Activated T-helper 17 cell treated with anti-CD3 and anti-CD28 coated beads, Interleukin-2, amount 50 U/mL, for 72 hours (primary cell): ENCODE measurements at places on chromosomes 3 and 15.

DNA sequence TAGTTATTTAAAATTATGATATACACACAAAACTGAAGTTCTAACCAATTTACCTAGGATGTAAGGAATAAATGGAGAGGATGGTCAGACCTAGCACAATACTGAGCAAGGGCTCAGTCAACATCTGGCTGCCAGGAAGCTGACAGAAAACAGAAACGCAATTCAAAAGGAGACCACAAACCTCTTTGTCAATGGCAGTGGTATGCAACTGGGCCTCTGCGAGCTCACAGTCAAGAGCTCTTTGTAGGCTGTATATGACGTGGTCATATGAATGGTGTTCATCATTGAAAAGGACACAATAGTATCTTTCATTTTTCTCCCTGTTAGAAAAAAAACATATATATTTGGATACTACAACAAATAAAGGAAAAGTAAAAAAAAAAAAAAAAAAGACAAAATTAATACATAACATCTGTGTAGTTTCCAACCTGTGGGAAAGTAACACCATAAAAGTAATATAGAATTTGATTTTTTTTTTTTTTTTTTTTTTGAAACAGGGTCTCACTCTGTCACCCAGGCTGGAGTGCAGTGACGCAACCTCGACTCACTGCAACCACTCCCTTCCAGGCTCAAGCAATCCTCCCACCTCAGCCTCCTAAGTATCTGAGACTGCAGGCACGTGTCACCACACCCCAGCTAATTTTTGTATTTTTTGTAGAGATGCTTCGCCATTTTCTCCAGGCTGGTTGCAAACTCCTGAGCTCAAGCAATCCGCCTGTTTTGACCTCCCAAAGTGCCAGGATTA is 37.9 kb downstream of the UBR1 start:
- no peaks in the 10 kb centered on the region for H3K27me3 ChIP-seq
- peaks cover 94% of the 10 kb centered on the region for H3K36me3 ChIP-seq
- no peaks in the 10 kb centered on the region for H3K4me1 ChIP-seq
- H3K4me3 ChIP-seq: no peak overlapping the region

DNA sequence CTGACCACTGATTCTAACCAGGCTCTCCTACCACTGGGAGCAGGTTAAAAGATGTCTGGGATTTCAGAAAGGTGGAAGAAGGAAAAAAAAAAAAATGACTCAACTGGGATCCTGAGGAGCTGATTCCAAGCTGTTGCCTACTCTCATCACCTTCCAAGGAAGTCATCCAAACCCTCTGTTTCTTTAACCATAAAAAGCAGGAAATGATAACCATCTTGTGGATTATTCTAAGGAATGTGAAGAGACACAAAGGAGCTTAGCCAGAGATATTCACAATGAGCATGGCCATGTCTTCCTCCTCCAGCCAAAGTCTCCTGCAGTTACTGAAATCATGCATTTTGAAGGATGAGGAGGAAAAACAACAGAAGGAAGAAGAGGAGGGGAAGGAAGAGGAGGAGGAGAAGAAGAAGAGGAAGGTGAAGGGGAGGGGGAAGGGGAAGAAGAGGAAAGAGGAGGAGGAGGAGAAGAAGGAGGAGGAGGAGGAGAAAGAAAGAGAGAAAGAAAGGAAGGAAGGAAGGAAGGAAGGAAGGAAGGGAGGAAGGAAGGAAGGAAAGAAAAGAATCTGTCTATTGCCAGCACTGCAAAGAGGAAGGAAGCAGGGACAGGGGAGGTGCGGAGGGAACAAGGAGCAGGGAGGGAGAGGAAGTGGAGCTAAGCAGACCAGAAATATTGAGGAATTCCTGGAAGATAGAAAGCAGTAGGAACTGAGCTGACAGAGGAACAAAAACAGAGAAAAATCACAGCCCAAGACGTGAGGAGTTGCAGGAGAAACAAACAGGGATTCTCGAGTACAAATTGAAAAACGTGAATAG is 229.2 kb downstream of the UACA start:
- no peak for ATAC-seq
- H3K27me3 ChIP-seq: no peaks in the 10 kb centered on the region
- H3K4me1 ChIP-seq: peaks cover 54% of the 10 kb centered on the region
- H3K4me3 ChIP-seq: peak overlapping the region; percentile 77
- H3K27ac ChIP-seq: peak overlapping the region; percentile 40

- no peak overlapping the region for H3K27ac ChIP-seq
- no peaks in the 10 kb centered on the region for H3K36me3 ChIP-seq
Observed at GRCh38 chr15:69662645-69663000, 210.0 kb downstream of the RPLP1 start.

GRCh38 chr3:45272828-45273470 is 46.9 kb upstream of the TMEM158 start:
- no peaks in the 10 kb centered on the region for H3K4me1 ChIP-seq
- no peak overlapping the region for H3K27ac ChIP-seq
- H3K36me3 ChIP-seq: no peaks in the 10 kb centered on the region
- no peak for ATAC-seq
- H3K4me3 ChIP-seq: no peak overlapping the region
- peaks cover 21% of the 10 kb centered on the region for H3K27me3 ChIP-seq

DNA sequence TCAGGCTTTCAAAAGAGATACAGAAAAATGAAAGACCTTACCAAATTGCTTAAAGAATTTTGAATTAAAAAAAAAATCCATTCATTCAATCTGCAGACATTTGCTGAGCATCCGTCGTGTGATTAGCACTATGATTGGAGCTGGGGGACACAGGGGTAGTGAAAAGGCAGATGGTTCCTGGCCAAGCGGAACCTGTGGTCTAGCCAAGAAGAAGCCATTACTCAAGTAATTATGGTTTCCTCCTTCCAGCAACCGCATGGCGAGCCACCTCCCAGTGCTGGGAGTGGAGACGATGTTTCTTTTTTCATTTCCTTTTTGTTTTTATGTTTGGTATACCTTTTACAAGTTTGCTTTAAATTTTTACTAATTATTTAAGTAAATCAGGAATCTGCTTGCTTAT is 140.2 kb downstream of the CACNA2D3 start:
- no peak overlapping the region for H3K27ac ChIP-seq
- no peaks in the 10 kb centered on the region for H3K36me3 ChIP-seq
- H3K4me1 ChIP-seq: no peaks in the 10 kb centered on the region
- ATAC-seq: no peak

DNA sequence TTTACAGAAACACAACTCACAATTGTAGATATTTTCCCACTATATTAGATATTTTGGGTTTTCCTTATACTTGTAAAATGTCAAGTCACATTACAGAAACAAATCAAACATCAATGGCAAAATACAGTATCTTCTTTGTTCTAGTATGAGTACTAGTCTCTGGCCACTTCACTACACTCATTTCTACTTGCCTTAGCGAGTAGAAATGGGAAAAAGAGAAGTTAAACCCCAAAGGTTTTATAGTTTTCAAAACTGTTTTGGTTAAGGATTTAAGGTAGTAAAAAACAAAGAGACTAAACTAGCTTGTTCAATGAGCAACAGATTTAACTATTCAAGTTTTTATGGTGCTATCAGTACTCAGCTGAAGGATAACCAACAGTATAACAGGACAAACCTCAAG is 81.7 kb downstream of the BTD start:
- H3K4me3 ChIP-seq: no peak overlapping the region
- H3K4me1 ChIP-seq: no peaks in the 10 kb centered on the region
- no peak for ATAC-seq
- H3K36me3 ChIP-seq: peaks cover 64% of the 10 kb centered on the region

DNA sequence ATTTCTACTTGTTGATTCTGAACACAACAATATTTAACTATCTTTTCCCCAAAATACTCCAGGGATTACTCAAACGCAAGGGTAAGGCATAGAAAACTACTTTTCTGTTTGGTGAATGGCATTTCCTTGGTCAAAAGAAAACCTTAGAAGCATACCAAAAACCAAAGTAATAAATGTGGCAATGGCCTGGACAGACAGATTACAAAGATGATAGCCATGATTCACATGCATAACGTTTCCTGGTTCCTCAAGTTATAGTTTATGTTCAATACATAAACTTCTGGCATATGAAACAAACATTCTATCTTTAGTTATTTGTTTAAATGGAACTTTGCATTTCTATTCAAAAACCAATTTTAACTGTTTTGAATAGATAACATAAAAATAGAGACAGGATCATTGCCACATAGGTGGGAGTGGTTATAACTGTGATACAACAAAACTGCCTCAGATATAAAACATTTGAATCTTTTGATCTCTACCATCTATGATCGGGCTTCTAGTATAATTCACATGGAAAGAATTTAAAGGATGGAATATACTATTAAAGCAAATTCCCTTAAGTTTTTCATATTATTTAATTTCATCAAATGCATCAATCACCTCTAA is 32.1 kb downstream of the FOXP1 start:
- H3K27ac ChIP-seq: no peak overlapping the region
- no peaks in the 10 kb centered on the region for H3K27me3 ChIP-seq
- ATAC-seq: no peak
- H3K4me1 ChIP-seq: no peaks in the 10 kb centered on the region
- no peak overlapping the region for H3K4me3 ChIP-seq
- H3K36me3 ChIP-seq: no peaks in the 10 kb centered on the region

DNA sequence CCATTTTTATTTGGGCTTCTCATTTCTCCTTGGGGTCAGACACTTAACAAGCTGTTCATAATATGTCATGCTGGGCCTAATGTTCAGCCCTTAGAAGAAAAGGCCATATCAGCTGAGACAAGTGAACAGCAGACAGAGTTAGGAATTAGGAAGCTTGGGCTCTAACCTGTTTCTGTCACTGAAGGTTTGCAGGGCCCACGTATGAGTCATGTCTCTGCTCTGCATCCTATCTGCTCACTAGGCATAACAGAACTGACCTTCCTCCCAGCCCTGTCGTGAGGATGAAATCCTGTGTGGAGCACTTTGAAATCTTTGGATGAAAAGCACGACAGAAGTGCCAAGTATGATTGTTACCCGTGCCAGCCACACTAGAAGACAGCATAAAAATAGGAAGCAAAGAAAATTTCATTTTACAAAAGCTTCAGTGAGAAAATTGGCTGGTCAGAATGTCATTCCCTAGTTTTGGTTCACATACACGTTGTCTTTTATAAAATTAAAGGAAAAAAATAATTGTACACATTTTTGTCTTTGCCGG is 26.5 kb upstream of the CD47 start:
- H3K36me3 ChIP-seq: no peaks in the 10 kb centered on the region
- H3K4me3 ChIP-seq: peak overlapping the region; percentile 59
- peak overlapping the region; percentile 84 for H3K27ac ChIP-seq
- H3K27me3 ChIP-seq: no peaks in the 10 kb centered on the region

DNA sequence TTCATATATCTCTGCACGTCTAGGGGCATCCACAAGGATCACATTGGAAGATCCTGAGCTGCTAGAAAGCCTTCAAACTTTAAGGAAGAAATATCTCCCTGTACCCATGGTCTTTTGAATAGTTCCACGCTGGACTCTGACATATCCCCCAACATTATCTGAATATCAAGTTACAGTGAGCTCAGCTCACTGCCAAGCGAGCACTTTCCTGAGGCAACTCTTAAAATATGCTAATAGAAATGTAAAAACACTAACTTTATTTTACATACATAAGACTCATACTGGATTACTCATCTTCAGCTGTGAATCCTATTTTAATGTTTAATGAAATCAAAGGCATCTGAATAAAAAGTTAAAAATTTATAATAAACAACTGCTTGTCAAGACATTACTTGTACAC is 420.2 kb upstream of the CCDC54 start:
- no peaks in the 10 kb centered on the region for H3K36me3 ChIP-seq
- H3K27me3 ChIP-seq: no peaks in the 10 kb centered on the region
- H3K4me1 ChIP-seq: no peaks in the 10 kb centered on the region
- H3K27ac ChIP-seq: no peak overlapping the region
- H3K4me3 ChIP-seq: no peak overlapping the region

DNA sequence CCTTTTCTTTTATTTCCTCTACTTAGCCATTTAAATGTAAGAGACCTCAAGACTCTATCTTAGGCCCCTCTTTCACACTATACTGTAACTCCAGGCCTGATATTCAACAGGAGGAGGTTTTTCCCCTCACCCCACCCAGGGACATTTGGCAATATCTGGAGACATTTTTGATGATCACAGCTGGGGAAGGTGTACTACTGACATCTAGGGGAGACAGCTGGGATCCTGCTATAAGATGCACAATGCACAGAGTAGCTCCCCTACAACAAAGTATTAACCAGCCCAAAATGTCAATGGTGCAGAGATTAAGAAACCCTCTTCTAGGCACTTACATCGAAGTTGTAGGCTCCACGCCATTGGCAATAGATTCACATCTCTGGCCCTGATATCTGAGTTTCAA is 517.5 kb upstream of the UBE2E2 start:
- no peaks in the 10 kb centered on the region for H3K27me3 ChIP-seq
- H3K27ac ChIP-seq: no peak overlapping the region
- H3K4me1 ChIP-seq: no peaks in the 10 kb centered on the region
- no peak for ATAC-seq
- no peaks in the 10 kb centered on the region for H3K36me3 ChIP-seq
- no peak overlapping the region for H3K4me3 ChIP-seq

GRCh38 chr15:90558171-90558573 is 28.4 kb downstream of the CRTC3 start:
- H3K4me1 ChIP-seq: peaks cover 53% of the 10 kb centered on the region
- no peak overlapping the region for H3K4me3 ChIP-seq
- no peaks in the 10 kb centered on the region for H3K27me3 ChIP-seq
- ATAC-seq: no peak
- peaks cover 38% of the 10 kb centered on the region for H3K36me3 ChIP-seq

DNA sequence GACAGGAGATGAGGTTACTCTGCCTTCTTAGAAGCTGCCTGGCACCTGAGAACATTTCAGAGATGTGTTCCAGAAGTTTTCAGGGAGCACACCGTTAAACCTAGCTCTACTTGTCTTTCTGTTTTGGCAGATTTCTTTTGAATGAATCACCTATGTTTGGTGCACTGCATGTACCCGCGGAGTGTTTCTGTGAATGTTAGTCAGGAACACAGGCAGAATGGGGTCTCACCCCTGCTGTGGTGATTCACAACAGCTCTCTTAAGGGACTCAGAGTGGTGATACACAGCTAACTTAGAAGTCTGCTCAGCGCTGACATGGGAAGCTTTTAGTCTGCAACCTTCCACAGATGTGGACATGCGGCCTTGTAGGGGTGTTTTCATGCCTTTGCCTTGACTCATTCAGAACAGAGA is 24.0 kb downstream of the TSEN2 start:
- ATAC-seq: no peak
- H3K36me3 ChIP-seq: peaks cover 70% of the 10 kb centered on the region
- peak overlapping the region; percentile 25 for H3K27ac ChIP-seq
- H3K27me3 ChIP-seq: no peaks in the 10 kb centered on the region
- H3K4me1 ChIP-seq: no peaks in the 10 kb centered on the region
- H3K4me3 ChIP-seq: no peak overlapping the region

GRCh38 chr3:50261505-50261904 is 7.4 kb upstream of the SEMA3B start:
- no peak overlapping the region for H3K27ac ChIP-seq
- H3K27me3 ChIP-seq: no peaks in the 10 kb centered on the region
- H3K4me1 ChIP-seq: no peaks in the 10 kb centered on the region
- no peak overlapping the region for H3K4me3 ChIP-seq
- ATAC-seq: no peak
- H3K36me3 ChIP-seq: peaks cover 35% of the 10 kb centered on the region
